ENCODE measurements at places on chromosomes 2 and 18.

- DNase-seq: no peak
Measured at GRCh38 chr2:1192121-1192520, 221.1 kb upstream of the TPO start.

DNA sequence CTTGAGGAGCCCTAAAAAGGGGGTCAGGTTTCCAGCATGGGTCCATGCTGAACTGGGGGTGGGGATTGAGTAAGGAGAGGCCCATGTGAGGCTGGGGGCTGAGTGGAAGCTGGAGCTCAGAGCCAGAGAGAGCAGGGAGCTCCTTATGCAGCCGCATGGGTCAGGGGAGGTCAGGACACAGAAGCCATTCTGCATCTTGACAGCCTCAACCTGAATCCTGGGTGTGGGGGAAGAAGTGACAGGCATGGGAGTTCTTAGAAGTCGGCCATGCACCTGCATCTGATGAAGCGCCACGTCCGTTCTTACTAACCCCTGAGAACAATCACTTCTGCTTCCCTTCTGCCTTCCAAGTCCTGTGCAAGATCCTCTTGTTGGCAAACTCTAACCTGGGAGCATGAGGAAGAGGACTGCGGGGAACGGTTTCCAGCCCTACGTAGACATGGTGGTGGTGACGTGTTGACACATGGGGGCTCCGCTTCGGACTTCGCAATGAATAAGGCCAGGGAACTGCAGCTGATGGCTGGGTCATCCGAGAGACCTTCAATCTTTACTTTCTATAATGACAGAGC, 22.3 kb downstream of the GNLY start:
- DNase-seq: no peak

GRCh38 chr2:101729521-101730190, 32.1 kb downstream of the MAP4K4 start:
- DNase-seq: no peak

DNA sequence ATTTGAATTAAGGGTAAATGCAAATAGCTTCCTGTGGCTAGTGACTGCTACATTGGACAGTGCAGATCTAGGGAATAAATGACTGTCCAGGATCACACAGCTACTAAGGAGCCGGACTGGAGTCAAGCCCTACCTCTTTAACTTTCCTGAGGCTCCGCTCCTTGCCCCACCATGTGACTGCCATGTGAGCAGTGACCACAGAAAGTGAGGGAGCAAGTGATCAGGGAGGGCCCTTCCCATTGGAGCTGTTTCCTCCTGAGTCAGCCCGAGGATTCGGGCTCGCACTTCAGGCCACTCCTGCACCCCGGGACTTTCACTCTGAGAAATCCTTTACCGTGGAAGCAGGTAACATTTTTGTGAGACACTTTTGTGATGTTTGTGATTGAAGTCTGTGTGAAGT, 198.0 kb downstream of the ANKRD30B start:
- DNase-seq: no peak

DNA sequence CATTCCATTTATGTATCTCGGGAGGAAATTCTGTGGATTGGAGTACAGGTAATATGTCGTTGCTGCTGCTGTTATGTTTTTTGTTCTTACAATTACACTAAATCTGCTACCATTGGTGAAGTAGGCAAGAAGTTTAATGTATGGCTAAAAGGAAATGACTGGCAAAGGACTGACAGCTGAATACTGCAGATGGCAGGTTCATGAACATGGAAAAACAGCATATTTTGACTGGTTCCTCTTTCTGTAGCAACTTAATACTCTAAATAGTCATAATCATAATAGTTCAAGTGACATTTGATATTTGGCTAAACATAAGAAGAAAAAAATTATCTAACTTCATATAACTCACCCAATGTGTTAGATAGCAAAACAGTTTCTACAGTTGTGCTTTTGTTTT, 84.5 kb upstream of the PGAP1 start:
- DNase-seq: no peak
